ENCODE measurements at places on chromosomes 7 and 10.

DNA sequence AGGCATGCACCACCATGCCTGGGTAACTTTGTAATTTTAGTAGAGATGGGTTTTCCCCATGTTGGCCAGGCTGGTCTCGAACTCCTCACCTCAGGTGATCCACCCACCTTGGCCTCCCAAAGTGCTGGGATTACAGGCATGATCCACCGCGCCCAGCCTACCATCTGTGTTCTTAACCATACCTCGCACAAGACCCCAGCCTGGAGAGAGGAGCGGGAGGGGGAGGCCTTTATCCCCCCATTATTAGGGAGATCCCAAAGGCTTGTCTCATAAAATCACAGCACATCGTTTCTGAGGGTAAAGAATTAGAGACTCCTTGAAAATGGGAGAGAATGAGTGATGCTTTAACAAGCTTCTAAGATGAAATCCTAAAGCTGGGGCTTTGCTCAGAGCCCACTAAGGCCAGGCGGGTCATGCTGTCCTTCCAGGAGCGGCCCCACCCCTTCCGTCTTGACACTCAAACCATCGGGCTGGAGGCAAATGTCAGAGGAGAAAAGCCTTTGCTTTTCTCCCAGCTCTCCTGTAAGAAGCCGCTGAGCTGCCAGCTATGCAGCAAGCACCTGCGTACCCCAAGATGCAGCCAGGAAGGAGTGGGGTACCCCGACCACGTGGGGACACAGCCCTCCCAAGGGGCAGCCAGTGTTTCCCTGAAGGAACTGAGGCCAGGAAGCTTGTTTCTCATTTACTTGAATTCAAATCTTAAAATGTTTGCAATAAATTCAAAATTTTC is 339.7 kb downstream of the PTPRN2 start:
- DNase-seq: no peak

DNA sequence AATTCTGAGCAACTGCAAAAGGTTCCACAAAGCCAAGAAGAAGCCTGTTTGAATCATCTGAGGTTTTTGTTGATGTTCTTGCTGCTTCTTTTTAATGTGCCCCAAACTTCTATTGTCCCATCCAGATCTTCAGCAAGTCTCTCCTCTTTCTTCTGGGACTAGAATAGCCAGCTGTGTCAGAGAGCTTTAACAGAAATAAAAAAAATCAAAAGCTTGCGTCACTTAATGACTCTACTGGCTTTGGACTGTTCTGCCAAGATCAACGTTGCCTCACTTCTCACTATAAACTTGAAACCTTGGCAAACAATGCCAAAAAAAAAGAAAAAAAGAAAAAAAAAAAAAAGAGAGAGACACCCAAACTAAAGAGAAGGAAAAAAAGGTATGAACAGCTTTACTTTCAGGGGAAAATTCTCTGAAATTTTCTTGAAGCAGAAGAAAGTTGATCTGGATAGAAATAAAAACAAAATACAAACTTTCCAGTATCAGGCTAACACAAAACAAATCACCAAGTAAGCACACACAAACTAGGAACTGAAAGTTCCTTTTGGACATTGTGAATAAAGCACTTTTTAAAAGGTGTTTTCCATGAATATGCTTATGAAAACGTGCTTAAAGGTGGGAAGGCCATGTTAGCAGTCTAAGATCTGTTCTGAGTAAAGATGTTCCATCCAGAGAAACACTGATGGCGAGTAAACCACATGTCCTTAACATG is 14.8 kb downstream of the USP54 start:
- peak; percentile 54 for DNase-seq

DNA sequence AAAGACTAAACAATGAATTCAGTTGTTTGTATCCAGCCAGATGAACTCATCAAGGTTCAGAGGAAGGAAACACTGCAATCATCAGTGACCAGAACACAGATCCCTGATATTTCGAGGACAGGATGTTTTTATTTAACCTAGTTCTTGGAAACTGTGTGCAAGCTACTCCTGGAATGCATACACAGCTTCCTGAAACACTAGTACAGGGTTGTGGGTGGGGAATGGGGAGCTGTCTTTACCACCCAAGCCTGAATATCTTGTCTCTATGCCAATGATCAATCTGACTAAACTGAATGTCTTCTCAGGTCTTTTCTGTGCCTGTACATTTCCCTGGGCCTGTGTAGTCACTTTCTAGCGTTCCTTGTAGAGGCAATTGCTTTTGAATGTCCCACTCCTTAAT is 374.6 kb downstream of the CALN1 start:
- no peak for DNase-seq

GRCh38 chr10:72132854-72133253 is 44.5 kb upstream of the SPOCK2 start:
- DNase-seq: no peak

DNA sequence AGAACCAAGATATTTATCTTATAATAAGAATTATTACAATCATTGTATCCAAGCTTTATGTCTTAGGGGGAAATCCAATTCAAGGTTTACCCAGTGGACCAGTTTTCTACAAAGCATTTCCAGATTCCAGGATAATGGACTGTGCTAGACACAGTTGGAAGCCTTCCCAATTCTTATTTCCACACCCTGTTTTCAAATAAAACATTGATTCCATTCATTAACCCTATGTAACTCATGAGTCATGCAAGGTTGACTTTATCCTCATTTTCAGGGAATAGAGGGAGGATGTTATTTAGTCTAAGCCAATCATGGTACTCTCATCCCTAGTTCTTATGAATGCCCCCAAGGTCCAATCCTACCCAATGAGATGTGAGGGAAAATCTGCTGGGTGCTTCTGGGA is 145.7 kb downstream of the RNLS start:
- no peak for DNase-seq

DNA sequence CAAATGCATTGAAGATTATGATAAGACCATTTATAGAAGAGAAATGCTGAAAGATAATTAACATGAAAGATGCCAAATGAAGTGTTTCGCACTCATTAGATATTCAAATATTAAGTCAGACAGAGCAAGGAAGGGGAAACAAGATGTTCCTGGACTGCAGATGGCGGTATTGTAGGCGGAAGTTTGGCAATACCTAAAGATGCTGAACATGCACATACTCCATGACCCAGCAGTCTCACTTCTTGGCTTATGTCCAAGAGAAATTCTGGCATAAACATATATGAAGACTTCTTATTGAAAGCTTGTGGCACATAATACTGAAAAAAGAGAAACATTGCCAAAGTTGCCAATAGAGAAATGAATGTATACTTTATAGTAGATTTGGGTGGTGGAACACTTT is 325.4 kb upstream of the SEMA3C start:
- DNase-seq: no peak

- no peak for DNase-seq
Observed at GRCh38 chr7:68432585-68432984, 1165.7 kb upstream of the AUTS2 start.

Data from AG04449 (cell line).